ENCODE measurements at places on chromosomes 2 and 18.

- DNase-seq = no peak
These were observed 46.2 kb upstream of the B3GNT2 start for GRCh38 chr2:62149708-62150107.

- no peak for DNase-seq
These were observed 32.5 kb downstream of the PRKRA start for GRCh38 chr2:178418426-178418825.

- DNase-seq = no peak
These were observed 823 bp upstream of the RNU2-63P start for GRCh38 chr2:88016960-88017779.

- DNase-seq = no peak
These were observed at the start of gene NEU4 for GRCh38 chr2:241808721-241809382. NEU4 (plus strand) TSS chr2:241809193; CDS start chr2:241814485, 5,292 bp downstream.

DNA sequence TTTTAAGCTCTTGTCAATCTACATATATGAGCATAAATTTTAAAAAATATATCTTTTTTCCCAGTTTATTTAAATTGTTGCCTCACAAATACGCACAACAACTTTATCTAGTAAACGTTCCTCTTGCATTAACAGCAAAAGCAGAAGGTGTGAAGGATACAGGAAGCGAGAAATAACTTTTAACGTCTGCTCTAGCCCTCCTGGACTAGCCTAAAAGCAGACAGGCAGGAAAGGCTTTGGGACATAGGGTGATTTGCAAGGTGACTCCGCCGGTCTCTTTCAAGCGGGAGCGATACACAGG lies 434 bp upstream of the DUSP19 start:
- DNase-seq = no peak

DNA sequence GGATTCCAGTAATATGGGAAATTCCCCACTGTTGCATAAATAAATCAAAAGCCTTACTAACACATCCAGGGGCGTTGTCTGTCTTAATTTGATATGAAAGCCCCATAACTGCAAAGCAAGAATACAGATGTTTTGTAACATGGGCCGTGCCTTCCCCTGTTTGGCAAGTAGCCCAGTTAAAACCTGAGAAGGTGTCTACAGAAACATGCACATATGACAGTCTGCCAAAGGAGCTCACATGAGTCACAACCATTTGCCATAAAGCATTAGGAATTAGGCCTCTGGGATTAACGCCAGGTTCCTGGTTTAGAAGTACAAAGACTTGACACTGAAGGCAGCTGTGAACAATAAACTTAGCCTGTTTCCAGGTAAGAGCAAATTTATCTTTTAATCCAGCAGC lies 43.1 kb upstream of the LONRF2 start:
- no peak for DNase-seq

DNA sequence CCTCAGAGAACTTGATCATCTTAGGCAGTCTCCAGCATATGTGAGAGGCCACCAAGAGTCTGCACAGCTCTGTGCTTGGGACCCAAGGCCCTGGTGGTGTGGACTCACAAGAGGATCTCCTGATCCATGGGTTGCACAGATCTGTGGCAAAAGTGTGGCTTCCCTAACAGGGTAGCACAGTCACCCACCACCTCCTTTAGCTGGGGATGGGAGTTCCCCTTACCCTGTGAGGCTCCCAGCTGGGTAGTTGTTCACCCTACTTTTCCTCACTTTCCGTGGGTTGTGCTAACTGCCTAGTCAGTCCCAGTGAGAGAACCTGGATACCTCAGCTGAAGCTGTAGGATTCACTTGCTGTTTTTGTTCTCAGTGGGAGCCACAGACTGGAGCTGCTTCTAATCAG lies 123.7 kb downstream of the FTCDNL1 start:
- DNase-seq = no peak

- DNase-seq = no peak
These were observed 148.1 kb downstream of the TMEM163 start for GRCh38 chr2:134570676-134571075.

- DNase-seq = no peak
These were observed 2.7 kb upstream of the PID1 start for GRCh38 chr2:229273723-229274338.

DNA sequence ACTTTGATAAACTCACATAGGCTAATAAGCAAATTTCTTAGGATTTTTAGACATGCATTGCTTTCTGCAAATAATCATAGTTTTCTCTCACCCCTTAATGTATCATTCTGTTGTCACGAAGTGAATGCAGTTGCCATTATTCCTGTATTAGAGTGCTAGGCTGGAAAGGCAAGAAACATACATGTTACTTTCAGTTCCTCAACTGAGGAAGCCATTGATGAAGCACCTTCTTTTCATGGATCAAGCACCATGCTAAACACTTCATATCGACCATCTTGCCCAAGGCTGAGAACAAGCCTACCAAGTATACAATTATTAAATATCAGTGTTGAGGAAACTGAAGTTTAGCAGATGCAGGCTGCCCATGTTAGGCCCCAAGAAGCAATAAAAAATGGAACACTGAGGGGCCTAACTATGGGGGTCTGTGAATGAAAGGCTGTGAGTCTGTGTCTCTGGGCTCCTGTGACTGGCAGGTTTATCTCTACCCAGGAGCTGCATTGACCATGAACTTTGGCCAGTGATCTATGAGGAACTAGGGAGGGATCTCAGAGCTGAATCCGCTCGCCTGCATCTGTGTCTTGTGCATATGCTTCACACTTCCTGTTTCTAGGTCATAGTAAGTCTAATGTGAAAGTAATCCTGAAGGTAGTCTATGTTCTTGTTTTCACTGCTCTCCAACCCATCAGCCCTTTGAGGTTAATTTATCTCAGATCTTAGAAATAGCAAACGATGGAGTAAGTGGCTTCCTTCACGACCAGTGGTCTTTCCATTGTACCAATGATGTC lies 16.0 kb upstream of the TSPYL6 start:
- DNase-seq = no peak

GRCh38 chr2:30321466-30321865 lies 90.1 kb downstream of the LBH start:
- no peak for DNase-seq

DNA sequence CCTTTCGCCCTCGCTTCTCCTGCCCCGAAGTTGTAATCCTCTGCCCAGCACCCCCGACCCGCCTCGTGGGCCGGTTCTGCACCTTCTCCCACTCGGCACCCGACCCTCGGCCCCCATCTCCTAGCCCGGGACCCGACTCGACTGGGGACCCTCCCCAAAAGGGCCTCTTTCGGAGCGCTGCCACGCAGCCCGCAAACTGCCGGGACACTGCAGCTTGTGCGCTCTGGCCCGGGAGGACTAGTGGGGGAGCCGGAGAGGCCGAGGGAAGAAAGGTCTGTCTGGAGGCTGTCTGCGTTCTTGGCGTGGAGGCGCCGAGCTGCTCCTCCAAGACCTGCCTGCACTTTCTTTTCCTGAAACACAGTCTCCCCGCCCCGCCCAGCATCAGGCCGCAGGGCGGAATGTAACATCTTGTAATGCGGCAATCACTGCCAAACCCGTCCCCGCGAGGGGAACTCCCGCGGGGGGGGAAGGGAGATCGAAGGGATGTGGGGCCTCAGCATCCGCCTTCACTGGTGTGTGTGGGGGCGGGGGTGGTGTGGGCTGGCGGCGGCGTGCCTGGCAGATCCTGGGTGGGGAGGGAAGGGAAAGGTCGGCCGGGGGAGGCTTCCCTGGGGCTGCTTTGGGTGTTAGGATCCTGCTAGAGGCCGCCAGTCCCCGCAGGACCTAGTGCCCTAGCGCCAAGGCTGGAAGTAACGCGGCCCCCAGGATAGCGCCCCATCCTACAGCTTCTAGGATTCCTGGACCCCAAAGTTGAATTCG lies 7.4 kb downstream of the DLX2 start:
- DNase-seq = peak; percentile 74

GRCh38 chr18:3069671-3070433 lies 56.9 kb upstream of the LPIN2 start:
- no peak for DNase-seq

DNA sequence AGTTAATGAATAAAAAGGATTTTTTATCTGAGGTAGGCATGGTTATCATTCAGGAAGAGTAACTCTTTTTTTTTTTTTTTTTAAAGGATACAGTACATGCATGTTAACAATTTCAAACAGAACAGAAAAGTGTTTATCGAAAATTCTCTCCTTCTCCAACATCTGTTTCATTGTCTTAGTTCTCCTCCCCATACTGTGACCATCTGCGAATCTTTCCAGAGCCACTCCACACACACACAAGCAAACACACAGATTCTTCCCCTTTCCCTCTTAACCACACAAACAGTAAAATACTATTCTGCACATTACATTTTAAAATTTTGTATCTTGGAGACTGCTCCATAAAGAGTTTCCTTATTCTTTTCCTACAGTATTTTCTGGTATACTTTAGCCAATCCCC lies 38.0 kb downstream of the NPC1 start:
- no peak for DNase-seq

- DNase-seq = no peak
These were observed 1.5 kb downstream of the AP1S3 start for GRCh38 chr2:223835701-223836532.

- peak; percentile 74 for DNase-seq
These were observed 33.8 kb upstream of the ACYP2 start for GRCh38 chr2:54081574-54081973.

GRCh38 chr18:24934258-24934932 lies 417.6 kb downstream of the ZNF521 start:
- DNase-seq = no peak

GRCh38 chr2:174171686-174172445 lies 76.5 kb downstream of the OLA1 start:
- no peak for DNase-seq

DNA sequence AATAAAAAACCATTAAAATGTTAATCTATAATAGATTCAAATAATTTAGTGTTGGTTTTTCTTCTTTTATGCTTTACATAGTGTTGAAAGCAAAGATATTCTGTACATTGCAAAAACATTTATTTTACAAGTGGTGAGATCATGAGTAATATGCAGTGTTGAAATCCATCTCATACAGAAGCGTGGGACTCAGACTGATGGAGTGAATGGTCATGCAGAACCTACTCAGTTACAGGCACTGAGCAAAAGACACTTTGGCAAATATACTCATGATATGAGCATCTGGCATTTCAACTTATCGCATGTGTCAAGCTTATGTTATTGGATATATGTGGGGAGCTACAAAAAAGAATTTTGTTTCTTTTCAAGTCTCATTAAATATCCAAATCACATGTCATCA lies 620.2 kb upstream of the NETO1 start:
- DNase-seq = no peak

DNA sequence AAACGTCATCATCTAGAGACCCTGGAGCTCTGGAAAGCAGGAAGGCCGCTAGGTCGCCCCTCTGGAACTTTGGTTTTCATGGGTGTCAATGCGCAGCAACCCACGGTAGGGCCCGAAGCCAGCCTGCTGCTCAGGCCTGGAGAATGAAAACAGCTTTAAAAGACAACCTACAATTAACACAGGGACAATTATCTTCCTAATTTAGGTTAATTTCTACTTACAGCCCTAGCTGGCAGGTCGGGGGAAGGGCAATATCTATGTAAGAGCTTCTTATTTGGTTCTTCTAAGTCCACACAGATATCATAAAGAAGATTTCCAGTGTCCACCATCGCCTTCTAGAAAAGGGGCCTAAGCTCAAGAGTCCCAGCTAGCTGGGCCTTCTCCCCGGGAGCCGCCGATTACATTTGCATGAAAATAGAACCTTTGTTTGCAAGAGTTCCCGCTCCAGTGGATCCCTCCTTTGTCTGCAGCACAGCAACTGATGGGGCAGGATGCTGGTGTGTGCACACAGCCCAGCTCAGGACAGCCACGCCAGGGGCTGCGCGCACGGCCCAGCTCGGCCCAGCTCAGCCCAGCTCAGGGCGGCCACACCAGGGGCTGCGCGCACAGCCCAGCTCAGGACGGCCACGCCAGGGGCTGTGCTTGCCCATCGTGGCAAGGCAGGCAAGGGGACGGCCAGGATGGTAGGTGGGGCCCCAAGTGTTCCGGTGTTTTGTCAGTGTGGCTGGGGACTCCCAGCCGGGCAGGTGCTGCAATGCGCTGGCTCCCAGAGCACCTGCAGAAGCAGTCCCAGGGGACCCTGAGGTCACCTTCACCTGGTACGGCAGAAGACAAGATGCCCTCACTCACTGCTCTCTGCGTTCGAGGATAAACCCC lies 109.1 kb downstream of the HDAC4 start:
- no peak for DNase-seq

GRCh38 chr2:7430869-7431641 lies 513.8 kb downstream of the RNF144A start:
- peak; percentile 78 for DNase-seq

DNA sequence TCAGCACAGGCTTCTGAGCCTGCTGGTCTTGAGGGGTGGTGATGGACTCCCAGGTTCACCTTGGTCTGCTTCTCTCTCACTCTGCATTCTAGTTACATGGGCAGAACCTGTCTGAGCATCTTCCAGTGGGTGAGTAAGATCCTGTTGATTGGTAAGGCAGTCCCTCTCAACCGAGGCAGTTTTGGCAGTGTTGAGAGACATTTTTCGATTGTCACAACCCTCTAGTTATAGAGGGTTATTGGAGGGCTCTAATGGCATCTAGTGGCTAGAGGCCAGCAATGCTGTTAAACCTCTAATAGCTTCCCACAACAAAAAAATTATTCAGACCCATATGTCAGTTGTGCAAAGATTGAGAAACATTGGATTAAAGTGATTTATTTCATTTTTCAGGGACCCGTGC lies 9.3 kb upstream of the MGAT5 start:
- DNase-seq = no peak

- DNase-seq = no peak
These were observed 53.2 kb downstream of the ZNF516 start for GRCh38 chr18:76441668-76442412.

- DNase-seq = no peak
These were observed 1346.2 kb downstream of the SUCLG1 start for GRCh38 chr2:83112858-83113257.

DNA sequence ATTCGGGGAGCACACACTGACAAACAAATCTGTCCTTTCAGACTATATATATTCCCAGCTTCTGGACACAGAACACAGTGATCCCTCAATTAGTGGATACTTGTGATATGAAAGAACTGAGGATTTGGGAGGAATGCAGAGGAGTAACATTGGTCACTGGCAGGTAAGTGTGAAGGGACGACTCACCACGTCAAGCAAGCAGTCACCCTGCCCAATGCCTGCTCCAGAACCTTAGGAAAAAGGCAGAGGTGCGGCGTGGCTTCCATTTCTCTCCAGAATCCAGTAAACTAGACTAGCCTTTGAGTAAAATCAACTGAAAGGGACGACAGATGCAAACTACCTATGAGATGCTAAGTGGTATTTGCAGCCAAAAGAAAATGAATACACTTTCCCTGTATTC lies 1.1 kb downstream of the CCDC93 start:
- DNase-seq = no peak
